ENCODE measurements at places on chromosomes 5 and 9. TPM values are rescaled to one million over a fixed set of nuclear protein-coding genes. Genes with fewer than 3 reads are reported as not detected.

Gene PCDHGB1
- total RNA-seq, result not detected

Gene RMI1
- total RNA-seq, result 5.2 TPM

Gene BRIX1
- total RNA-seq, result 36.2 TPM

Gene PTPRD
- 3.5 TPM for total RNA-seq

Gene NUDT12
- total RNA-seq, result 9.3 TPM

Gene ACTBL2
- not detected for total RNA-seq

Gene JAKMIP2
- total RNA-seq, result 2.9 TPM

Gene SPDL1
- total RNA-seq, result 4.8 TPM

Gene SLC25A2
- not detected for total RNA-seq

Gene GAPVD1
- total RNA-seq, result 27.2 TPM

Measured in stomach (tissue), 19 donors.